Stimulated activated CD4-positive, alpha-beta T cell treated with anti-CD3 and anti-CD28 coated beads, Interleukin-15, amount 100 ng/mL, for 48 hours (primary cell): ENCODE measurements at places on chromosomes 4 and X.
A peak's percentile ranks its signal among the peaks of the same experiment; 100 is the strongest.

DNA sequence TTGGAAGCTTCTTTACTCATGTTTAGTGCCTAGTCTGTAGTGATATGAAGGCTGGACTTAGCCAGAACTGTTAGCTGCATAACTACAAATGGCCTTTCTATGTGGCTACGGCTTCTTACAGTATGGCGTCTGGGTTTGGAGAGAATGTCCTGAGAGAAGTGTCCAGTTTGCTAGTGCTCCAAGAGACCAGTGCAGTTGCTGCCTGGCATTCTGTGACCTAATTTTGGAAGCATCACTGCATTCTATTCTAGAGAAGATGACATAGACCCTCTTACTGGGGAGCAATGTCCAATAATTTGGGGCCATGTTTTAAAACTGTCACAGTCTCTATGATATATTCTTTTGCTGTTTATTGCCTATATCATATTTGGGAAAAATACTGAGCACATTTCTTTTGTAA lies 74.2 kb downstream of the STAG2 start:
- DNase-seq: no peak

- no peak for DNase-seq
Measured at GRCh38 chrX:43002526-43003203, 224.7 kb upstream of the PPP1R2C start.

DNA sequence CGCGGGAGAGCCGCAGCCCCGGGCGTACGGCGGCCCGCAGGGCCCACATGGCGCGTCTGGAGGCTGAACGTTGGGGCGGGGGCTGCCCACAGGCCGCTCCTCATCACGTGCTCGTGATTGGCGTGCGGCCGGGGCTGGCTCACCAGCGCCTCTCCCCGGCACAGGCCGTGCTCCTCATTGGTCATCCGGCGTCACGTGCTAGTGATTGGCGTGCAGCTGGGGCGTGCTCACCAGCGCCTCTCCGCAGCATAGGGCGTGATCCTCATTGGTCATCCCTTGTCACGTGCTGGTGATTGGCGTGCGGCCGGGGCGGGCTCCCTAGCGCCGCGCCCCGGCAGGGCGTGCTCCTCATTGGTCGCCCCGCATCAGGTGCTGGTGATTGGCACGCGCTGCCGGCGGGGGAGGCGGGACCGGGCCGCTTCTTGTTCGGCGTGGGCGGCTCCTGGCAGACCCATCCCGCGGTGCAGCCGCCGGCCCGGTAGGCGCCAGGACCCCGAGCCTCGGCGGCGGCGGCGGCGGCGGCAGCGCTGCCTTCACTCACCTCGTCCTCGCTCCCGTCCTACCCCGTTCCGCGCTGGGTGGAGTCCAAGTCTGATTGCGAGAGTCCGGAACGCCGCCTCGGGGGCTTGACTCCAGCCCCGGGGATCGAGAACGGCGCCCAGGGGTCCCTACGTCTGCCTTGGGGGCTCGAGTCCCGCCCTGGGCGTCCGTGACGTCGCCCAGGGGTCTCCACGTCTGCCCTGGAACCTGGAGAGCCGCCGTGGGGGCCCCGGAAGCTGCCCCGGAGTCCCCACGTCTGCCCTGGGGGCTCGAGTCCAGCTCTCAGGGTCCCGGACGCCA lies at the start of gene GTPBP6:
Gene GTPBP6, minus strand, starts transcription at position 58 of the 840 bp plus-strand sequence. Its CDS starts 9 bp downstream, at position 49.
- DNase-seq: peak; percentile 99

- no peak for DNase-seq
Measured at GRCh38 chrX:18769812-18770573, 62.5 kb downstream of the PPEF1 start.

- DNase-seq: peak; percentile 40
Measured at GRCh38 chr4:153466081-153466948, at the start of gene TMEM131L. TSS of gene TMEM131L (plus strand) at chr4:153466360. CDS start at chr4:153466398, 38 bp downstream.

DNA sequence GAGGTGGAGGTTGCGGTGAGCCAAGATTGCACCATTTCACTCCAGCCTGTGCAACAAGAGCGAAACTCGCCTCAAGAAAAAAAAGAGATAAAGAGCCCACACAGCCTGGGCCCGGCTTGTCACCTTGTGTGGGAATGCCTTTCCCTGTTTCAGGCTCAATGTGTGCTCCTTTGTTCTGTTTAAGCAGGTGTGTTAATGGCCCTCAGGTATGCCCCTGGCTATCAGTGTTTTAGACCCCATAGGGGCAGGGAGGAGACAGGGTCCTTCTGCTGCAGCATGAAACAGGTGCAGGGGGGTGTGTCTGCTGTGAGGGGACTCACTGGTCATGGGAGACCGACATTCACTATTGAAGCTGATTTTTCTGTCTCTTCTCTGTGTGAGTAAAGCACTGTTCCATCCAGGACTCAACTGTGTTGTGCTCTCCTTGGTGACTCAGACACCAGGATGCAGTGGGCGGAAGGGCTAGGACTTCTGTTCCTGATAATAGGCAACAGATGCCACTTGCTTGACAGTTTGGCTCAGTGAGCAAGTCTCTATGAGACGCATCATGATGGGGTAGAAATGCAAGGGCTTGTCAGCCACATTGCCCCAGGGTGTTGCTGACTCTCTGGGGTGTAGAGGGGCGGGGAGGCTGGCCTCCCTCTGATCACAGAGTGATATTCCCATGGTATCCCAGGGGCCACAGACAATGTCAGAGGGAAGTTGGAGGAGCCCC lies 15.6 kb upstream of the LAP3 start:
- DNase-seq: no peak

DNA sequence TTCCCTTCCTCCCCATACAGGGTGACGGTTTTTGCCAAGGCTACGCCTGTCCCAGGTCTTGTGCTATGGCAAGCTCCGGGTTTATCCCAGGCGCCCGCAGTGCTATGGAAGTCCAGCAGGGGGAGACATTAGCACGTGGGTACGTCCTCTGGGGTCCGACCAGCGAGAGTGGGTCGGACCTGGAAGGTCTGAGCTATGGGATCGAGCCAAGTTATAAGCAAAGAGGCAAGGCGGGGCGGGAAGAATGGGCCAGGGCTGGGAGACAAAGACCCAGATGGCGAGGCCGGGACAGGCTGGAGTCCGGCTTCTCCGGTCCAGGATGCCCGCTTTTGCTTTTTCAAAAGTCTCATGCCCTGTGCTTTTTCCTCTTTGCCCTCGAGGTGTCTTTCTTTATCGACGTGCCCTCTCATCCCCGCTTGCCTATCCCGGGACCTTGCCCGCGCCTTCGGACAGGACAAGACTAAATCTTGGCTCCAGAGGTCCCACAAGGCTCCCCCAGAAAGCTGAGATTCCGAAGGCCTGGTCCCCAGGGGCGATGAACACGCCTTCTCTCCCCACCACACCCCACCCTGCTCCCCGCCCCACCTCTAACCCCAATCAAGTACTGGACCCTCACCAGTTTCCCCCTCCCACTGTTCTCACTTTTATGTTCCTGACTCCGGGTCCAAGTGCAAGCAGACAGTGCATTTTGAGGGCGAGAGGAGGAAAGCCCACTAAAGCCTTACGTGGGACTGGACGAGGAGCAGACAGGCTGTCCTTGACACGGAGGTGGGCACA lies 785 bp upstream of the EFNB1 start:
- DNase-seq: peak; percentile 43

DNA sequence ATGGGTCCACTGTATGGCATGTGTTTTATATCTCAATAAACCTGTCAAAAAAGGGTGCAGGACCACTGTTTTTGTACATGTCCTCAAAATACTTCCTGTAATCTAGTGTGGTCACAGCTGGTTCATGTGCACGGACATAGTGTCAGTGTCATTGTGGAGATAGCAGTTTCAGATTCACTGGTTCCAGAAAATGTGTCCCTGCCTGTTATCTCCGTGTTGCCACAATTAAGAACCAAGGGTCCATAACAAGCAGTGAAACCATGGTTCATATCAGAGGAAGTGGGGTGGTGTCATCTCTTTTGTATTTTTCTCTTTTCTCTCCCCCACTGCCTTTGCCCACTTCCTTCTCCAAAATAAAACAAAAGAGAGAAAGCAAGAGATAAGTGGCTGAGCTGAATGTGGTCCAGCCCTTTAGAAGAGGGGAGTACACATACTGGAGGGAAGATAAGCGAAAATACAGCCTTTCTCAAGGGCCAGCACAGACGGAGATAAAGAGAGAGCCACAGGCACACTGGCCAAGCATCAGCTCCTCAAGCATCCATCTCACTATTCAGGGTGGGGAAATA lies 51.2 kb downstream of the TBL1X start:
- DNase-seq: no peak

- DNase-seq: no peak
Measured at GRCh38 chrX:124194901-124195300, 137.6 kb upstream of the TEX13D start.

DNA sequence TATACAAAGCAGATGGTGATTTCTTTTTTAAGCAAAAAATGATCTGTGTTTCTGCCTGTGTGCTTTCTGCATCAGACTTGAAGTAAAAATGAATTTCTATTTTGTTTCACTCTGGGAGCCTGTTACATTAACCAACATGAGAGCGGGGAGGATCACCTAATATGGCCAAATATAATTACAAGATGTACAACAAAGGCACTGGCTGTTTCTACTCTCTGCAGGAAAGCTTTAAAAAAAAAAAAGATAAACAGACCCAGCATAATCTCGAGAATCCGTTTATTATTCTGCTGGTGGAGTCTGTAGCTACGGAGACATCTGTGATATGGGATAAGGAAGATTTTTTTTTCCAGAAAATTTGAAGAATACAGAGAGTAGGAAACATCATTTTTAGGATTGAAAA lies 103.6 kb downstream of the COMMD8 start:
- no peak for DNase-seq

- no peak for DNase-seq
Measured at GRCh38 chrX:25049357-25049756, 33.6 kb upstream of the ARX start.

- DNase-seq: no peak
Measured at GRCh38 chr4:37477126-37477525, 209.1 kb downstream of the RELL1 start.

- peak; percentile 6 for DNase-seq
Measured at GRCh38 chr4:173301518-173302201, 32.5 kb downstream of the HMGB2 start.

DNA sequence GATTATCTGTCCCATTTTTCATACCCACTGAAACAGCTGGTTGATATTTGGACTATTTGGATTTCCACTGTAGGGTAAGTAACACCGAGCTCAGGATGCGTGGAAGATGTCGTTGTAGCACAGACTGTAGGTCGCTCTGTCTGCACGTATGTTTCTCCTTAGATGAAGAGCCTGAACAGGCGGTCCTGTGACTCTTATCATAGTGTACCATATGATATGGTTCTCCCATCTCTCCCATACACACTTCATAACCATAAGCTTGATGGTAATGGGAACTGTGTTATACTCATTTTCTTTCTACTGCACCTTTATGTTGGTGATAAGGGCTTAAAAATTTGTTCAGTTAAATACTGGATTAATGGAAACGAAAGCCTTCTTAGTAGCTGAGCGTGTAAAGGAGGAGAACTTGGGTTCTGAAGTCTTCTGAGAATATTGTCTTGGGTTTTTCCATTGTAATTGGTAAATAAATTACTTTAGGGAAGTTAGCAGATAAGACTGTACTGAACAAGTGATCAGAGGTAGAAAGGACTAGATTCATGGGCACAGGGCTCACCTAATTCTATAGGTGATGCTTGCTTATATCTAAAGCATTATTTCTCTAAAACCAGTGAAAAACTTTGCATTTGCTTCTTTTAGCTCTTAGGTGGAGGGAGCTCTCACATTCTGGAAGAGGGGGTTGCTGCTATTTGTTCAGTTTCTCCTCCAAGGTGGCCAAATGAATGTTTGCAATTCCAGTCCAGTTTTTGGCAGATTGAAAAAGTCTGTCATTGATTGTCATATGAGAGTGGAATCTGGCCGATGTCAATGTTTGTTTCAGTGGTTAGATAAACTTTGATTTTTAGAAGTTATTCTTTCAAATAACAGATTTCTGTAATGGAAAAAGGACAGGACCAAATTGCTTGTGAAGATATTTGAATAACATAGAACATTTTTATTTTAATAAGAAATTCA lies 15.8 kb downstream of the SMAD1 start:
- no peak for DNase-seq

DNA sequence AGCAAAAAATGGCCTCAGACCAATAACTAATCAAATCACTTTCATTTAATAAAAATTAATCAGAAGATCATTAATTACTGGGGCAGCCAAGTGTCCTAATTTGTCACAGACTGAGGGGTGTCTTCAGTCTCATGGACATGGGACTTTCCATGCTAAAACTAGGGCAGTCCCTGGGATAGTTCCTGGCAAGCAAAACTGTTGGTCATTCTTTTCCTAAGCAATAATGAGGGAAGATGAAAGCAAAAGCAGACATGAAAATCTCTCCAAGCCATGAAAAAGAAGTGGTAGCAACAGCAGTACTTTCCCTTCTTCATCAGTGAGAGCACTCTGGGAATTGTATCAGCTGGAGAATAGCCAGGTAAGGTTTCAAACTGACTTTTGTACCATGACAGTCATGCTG lies 3.7 kb upstream of the ANTXR2 start:
- DNase-seq: no peak

DNA sequence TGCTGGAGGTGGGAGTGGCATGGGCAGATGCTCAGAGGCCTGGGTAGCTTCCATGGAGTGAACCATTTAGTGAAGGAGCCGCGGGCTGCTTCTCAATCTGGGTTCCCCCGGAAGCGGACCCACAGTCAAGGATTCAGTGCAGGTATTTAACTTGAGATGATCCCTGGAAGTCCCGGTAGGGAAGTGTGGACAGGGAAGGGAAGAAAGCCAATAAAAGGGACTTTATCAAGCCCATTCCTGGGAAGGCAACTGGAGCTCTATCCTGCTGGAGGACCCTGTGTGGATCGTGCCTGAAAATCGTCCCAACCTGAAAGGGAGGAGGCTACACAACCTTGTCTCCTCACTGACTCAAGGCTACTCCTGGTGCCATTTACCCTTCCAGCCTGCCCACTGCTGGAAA lies 76.9 kb downstream of the DHX15 start:
- DNase-seq: no peak

DNA sequence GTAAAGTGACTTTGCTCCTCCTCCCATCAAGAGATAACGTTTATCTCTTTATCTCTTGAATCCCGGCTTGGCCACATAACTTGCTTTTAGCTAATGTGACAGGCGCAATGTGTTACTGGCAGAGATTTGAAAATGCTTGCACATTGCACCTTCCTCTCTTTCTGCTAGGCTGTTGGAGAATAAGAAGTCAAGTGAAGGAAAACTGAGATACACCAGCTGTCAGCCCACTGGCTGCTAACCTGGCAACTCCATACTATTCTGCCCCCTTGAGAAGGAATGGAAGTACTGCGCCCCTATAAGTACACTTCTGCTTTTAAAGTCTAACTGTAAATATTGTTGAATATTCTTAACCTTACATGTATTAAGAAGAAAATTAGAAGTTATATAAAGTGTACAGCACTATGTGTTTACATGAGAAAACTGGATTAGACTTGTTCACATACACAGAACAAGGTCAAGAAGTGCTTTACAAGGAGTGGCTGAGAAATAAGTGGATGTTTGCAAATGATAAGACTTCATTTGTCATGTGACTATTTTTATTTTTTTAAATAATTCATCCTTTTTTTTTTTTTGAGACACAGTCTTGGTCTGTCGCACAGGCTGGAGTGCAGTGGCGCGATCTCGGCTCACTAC lies 424.5 kb upstream of the CTSO start:
- DNase-seq: no peak

DNA sequence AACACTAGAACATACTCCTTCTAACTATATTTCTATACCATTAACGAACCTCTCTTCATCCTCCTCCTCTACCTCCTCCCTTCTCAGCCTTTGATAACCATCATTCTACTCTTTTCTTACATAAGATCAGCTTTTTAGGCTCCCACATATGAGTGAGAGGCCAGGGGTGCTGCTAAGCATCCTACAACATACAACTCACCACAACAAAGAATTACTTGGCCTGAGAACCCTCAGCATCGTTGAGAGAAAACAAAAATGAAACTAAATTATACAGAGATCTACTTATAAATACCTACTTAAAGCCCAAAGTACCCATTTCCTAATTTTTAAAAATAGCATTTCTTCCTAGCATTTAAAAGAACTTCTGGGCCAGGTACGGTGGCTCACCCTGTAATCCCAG lies 77.7 kb downstream of the CC2D2A start:
- no peak for DNase-seq
